ENCODE measurements at places on chromosomes 2 and 18.
A peak's percentile ranks its signal among the peaks of the same experiment; 100 is the strongest.

DNA sequence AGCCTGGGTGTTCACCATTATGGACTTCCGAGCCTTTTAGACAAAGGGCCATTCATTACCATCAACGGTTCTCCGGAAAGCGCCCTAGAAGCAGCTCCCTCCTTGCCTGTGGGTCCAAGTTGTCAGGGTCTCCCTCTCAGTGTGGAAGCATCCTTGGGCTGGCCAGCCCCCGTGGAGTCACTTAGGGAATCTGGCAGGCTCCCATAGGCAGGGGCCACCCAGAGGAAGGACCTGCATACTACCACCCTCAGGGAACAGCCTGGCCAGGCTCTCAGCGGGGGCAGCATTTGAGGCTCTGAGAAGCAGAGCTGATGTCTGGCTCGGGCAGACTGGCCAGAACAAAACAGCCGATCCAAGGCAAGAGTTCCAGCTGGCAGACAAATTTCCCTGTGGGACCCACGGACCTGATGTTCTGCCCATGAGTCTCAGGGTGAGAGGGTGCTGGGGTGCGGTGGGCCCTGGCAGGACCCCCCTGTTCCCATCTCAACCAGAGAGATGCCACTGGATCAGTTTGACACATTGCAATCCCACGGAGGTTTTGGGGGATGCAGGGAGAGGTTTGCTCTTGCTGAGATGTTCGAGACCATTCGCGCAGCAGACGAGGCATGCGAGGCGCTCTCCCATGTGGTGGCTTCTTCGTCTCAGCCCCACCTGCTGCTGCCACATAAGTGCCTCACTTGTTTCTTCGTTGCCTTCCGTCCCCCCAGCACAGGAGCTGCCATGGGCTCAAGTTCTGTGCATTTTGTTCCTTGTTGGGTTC is 56.9 kb downstream of the ACKR3 start:
- DNase-seq: peak; percentile 71

- no peak for DNase-seq
Measured at GRCh38 chr2:220134756-220135534, 507.5 kb downstream of the SLC4A3 start.

DNA sequence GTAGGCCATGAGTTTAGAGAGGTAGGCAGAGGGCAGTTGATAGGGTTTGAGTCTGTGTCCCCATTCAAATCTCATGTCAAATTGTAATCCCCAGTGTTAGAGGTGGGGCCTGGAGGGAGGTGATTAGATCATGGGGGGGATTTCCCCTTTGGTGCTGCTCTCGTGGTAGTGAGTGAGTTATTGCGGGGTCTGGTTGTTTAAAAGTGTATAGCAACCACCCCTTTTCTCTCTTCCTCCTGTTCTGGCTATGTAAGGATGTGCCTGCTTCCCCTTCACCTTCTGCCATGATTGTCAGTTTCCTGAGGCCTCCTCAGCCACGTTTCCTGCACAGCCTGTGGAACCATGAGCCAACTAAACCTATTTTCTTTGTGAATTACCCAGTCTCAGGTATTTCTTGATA is 25.5 kb downstream of the MARCHF4 start:
- no peak for DNase-seq

DNA sequence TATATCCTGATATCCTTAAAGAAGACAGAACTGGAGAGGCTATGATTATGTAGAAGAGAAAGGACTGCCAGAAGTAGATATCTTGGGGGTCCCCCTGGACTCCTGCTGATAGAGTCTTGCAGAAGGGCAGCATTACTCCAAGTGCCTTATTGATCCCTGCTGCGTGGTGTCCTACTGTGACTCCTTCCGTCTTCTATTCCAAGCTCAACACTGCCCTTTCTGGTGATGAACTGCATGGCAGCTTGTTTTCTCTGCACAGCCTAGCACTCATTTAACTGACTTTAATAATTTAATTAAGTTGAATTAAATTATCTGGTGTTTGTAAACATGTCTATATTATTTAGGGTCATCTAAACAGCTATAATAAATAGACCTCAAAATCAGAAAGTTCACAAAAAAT is 194.1 kb upstream of the DSEL start:
- peak; percentile 13 for DNase-seq

DNA sequence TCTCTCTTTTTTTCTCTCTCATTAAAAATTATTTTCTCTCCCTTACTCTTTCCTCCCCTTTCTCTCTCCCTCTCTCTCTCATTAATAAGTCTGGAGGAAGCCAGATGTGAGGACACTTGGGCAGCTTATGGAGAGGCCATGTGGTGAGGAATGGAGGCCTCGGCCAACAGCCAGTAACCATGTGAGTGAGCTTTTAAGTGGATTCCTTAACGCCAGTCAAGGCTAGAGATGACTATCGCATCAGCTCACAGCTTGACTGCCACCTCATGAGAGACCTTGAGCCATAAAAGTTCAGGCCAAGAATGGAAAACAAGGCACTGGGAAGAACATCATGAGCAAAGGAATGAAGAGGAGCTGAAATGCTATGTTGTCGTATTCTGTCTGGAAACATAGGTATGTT is 39.1 kb downstream of the ETAA1 start:
- no peak for DNase-seq

GRCh38 chr2:42214669-42215068 is 45.5 kb downstream of the EML4 start:
- DNase-seq: no peak

- no peak for DNase-seq
Measured at GRCh38 chr2:97834610-97835009, 121.2 kb downstream of the ZAP70 start.

GRCh38 chr2:235591921-235592320 is 98.1 kb downstream of the AGAP1 start:
- DNase-seq: no peak

DNA sequence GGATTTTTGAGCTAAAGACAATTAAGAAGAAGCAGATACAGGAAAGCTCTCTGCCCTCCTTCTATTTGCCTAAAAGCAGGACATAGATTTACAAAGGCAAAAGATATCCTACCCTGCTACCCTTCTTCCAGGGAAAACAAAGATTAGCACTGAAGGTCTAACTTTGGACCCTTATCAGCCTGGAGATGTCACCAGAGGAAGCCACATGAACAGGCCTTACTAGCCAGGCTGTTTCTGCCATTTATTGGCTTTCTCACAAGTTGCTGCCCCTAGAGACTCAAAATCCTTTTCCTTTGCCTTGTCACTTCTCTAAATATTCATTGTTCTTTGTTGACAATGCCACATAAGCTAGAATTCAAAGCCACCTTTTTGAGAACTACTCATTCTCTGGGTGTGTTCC is 147.3 kb downstream of the B3GNT2 start:
- DNase-seq: peak; percentile 21

DNA sequence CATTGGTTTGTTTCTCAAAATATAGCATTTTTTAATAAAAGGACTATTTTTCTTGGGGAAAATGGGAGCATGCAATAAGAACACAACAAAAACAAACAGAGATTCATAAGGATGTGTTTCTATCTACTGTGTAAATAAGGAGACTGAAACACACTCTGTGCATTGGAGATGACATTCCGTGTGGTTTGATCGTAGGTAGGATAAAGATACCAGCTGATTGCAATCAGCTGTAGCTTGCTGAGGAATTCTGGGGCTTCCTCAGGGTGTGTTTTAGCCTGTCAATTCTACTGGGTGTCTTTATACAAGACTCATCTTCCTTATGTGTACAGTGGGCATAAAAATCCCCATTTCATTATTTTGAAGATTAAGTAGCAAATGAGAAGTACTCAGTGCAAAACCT is 591.6 kb downstream of the DSC3 start:
- no peak for DNase-seq

DNA sequence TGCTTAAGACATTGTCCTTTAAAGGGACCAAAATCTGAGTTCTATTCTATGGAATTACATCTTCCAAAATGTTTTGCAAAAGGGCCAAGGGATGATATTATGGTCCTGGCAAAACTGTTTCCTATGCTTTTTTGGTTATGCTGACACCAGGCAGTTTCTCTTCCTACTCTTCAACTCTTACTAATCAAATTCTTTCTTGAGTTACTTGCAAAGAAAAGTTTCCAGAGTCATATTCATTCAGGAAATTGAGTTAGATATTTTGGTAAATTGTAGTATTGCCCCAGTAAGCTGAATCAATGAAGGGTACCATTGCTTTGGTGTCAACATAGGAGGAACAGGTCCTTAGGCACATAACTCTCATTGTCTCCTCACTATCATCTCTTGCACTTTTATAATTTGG is 118.8 kb downstream of the DPP4 start:
- no peak for DNase-seq

GRCh38 chr2:140286377-140286776 is 1506.2 kb upstream of the NXPH2 start:
- DNase-seq: no peak

DNA sequence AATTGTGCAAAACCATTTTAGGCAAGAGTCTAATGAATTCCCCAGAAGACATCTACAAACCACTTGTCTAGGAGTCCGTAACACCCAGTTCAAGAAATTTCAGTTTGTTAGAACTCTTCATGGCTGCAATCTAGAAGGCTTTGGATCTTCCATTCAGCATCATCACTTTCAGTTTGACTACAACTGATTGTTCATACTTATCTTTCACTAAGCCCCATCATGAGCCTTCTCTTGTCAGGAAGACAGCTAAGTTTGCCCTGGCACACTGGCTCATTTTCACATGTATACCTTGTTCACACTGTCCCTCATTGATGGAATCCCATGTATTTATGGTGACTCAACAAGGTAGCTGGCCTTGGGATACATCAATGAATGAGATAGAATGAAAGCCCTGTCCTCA is 898.4 kb upstream of the CELF4 start:
- no peak for DNase-seq

DNA sequence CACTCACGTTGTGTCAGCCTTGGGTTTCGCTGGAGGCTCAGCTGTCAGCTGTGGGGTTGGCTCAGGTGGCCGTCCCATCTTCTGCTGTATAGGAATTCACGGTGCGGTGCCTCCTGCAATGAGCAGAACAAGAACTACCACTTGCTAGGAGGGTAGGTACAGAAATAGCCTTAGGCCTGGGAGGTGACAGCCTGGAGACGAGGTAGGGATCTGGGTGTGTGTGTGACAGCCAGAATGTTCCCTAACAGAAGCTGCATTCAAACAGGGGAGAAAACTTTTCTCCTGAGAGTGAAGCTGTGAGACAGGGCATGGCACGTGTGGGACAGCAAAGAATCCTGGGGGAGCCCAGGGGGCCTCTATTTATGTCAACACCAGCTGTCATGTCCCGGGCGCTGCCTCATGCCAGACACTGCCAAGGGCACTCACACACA is 8.4 kb upstream of the MAL start:
- no peak for DNase-seq

GRCh38 chr2:23286758-23287704 is 97.9 kb upstream of the KLHL29 start:
- DNase-seq: no peak

- no peak for DNase-seq
Measured at GRCh38 chr2:146939991-146940685, 904.7 kb upstream of the ACVR2A start.

DNA sequence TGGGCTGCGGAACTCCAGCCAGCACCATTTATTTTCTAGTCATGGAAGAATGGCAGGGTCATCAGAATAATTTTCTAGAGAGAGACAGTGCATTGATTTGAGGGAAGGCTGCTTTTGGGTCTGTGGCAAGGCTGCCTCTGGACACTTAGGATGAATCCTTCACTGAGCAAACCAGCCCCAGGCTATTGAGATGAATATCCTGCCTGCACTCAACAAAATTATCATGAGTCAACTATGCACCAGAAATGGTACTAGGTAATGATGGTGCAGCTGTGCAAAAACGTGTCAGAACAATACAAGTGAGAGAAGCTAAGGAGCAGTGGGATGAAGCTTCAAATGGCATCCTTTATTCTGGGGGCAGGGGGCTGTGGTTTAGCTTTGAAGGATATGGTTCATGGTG is 115.8 kb downstream of the SPHKAP start:
- DNase-seq: no peak

DNA sequence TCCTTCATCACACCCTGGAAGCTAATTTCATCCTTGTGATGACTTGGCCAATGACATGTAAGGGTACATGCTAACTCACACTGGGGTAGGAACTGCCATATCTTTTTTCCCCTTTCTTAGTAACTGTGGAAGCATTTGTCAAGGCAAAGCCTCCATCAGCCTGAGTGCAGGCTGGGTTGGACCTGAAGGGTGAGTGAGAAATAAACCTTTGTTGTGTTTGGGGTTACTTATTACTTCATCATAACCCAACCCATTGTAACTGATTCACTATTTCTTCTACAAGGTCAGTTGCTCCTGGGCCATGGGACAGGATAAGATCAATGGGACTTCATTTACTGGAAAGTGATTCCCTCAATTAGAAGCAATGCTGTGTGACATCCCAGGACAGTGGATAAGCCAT is 108.4 kb downstream of the COL6A3 start:
- DNase-seq: no peak

GRCh38 chr2:45283764-45284620 is 274.7 kb upstream of the SIX2 start:
- peak; percentile 60 for DNase-seq

DNA sequence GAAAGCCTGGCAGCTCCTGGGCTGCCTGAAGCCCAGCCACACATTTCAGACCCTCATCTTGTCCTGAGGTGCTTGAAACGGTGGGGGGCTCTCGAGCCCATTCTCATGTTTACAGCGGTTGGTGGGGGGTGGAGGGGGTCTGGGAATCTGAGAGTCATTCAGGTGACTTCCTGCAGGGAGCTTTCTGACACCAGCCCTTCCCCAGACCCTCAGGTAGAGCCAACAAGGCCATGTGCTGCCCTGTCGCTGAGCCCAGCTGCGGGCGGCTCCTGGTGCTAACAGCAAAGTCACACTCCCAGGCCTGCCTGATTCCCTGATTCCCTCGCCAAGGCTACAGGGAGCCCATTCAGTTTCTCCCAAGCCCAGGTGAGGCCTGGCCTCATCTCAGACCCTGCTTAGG is 324.9 kb upstream of the MEX3C start:
- no peak for DNase-seq

DNA sequence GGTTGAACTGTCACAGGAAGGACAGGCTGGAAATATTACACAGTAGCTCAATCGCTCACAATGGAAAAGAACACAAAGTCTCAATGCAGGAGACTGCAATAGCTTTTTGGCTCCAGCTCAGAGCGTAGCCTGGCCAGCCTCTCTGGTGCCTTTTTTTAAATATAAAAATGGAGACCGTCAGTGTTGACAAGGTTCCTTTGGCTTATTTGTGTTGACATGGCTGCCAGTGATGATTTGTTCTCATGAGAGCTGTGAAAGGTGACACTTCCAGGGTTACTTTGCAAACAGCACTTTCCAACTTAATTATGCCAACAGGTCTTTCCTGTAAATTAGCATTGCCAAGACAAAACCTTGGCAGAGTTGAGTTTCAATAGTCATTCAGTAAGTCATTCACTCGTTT is 70.8 kb downstream of the KCNE4 start:
- DNase-seq: no peak

DNA sequence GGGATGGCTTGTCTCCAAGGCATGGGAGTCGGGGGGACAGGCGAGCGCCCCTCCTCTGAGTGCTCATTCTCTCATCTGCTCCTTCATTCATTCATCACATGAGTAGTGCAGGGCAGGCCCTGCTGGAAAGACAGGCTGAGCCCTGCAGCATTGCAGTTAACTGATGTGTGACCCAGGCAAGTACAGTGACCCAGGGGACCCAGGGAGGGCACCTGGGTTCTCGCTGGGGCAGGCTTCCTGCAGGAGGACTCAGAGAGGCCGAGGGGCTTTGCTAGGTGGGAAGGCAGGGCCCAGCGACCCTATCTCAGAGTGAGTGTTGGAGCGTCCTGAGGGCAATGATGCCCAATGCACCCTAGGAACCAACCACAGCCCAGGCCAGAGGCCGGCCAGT is 30.6 kb downstream of the HJURP start:
- no peak for DNase-seq

GRCh38 chr2:186518945-186519344 is 32.9 kb downstream of the ZC3H15 start:
- no peak for DNase-seq

- no peak for DNase-seq
Measured at GRCh38 chr18:34594266-34594665, 115.8 kb upstream of the DTNA start.
